ENCODE measurements at places on chromosomes 12 and 14.

- no peak for DNase-seq
Measured at GRCh38 chr12:32600681-32601080, 78.4 kb upstream of the DNM1L start.

DNA sequence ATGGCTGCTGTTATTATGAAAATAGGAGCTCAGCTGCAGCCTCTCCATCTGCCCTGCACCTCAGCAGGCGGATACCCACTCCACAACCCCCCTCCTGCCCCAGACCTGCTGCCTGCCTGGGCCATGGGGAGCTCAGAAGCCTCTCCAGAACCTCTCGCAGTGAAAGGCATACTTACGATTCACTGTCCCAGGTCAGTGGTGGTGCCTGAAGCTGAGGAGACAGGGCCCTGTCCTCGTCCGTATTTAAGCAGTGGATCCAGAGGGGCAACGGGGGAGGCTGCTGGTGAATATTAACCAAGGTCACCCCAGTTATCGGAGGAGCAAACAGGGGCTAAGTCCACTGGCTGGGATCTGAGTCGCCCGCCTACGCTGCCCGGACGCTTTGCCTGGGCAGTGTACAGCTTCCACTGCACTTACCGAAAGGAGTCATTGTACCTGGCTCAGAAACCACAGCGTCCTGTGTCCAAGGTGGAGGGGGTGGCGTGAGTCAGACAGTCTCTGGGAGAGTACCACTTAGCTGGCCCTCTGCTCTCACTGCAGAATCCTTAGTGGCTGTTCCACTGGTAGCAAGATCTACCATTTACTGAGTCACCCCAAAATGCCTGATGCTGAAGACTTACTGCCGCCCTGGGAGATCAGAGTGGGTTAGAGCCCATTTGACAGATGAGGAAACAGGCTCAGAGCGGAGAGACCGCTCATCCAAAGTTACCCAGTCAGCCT, at the start of gene SERPINA1:
TSS of gene SERPINA1 (minus strand) at position 219 of the 720 bp plus-strand sequence. CDS start 5,365 bp downstream, outside the sequence.
- no peak for DNase-seq

GRCh38 chr12:29286081-29286790, 94.7 kb downstream of the ERGIC2 start:
- no peak for DNase-seq

DNA sequence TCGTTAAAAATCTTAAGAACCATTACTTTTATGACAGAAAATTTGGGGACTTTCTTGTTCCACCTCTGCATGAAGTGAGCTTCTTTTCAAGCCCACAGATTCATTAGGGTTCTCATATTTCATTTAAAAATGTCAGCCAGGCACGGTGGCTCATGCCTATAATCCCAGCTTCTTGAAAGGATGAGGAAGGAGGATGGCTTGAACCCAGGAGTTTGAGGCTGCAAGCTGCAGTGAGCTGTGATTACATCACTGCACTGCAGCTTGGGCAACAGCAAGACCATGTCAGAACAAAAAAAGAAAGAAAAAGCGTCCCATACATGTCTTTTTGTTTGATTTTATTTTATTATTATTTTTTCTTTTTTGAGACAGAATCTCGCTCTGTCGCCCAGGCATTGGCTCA, 43.4 kb upstream of the ATF1 start:
- no peak for DNase-seq
